ENCODE measurements at places on chromosomes 5 and 9.

DNA sequence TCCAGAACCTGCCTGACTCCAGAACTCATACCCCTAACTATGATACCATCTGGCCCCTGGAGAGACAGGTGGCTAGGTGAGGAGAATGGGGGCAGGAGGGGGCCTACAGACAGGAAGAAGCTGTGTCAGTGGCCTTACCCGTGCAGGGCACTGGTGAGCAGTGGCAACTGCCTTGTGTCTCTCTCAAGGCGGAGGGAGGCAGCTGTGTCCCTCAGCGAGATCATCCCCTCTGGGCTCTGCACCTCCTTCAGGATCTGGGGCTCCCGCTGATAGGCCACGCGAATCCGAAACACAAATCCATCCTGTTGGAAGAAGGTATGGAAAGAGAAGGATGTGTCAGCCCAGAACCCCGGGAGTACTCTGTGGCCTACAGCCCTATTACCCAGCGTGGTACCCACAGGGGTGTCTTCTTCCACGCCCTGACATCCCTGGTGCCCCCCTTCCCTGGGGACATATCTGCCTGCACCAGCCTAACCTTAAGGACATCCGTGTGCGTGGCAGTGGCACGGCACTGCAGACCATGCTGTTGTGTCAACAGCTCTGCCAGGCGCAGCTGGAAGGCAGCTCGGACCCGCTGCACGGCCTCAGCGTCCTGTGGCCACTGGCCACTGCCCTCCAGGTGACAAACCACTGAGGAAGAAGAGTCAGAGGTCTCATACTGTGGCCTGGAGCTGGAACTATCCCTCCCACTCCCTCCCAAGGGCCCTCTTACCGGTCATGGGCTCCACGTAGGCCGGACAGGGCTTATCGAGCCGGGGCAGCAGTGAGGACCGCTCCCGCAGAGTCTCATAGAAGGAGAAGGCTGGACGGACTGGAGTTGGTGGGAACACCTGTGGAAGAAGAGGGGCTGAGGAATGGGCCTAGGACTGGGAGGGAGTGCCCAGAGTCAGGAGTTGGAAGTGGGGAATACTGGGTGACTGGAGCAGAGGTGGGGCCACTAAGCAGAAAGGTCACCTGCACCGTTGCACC lies 7.8 kb downstream of the NOL6 start:
- DNase-seq: no peak

DNA sequence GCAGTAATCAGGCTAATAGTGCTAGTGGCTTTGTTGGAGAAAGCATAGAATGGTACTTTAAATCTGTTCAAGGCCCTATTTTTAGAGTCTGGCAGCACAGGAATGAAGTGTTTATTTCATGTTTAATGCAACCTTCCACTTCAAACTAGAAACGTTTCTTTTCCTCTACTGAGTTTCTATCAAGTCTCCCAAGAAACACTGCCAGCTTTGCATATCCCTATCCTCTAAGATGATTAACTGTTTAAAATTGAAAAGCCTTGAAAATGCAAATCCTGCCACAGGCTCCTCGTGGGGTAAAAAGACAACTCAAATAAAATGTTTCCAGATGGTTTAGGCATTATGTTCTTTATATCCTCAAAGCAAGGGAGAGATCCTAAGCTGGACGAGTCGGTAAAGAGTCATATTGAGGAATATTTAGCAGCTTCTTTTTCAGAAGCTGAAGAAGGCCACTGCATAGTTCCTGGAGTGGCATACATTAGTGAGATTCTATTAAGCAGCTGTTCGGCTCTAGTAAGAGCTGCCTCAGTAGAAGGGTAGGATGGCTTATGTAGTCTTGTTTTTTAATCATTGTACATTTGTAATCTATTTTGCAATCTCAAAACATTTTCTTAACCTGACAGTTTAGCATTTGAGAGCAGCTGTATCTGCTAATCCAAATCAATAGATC lies 251.2 kb downstream of the CHSY3 start:
- no peak for DNase-seq

- DNase-seq: no peak
These were observed 53.2 kb upstream of the NCS1 start for GRCh38 chr9:130118841-130119518.

DNA sequence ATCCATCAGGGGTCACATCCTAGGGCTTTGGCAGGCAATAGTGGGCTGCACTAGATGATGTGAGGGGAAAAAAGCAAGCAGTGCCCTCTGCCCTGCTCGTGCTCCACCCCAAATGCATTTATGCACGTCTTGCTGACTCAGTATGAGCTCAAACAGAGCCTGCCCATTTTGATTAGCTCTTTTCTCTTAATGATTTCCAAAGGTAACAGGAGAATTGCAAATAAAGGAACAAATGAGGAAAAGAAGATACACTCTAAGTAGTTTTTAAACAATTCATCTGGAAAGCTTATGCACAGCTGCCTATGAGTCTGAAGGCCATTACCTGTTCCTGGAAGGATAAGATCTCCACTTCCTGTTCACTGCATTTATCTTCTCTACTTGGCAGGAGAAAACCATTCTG lies 364.2 kb downstream of the TMEM232 start:
- DNase-seq: no peak

DNA sequence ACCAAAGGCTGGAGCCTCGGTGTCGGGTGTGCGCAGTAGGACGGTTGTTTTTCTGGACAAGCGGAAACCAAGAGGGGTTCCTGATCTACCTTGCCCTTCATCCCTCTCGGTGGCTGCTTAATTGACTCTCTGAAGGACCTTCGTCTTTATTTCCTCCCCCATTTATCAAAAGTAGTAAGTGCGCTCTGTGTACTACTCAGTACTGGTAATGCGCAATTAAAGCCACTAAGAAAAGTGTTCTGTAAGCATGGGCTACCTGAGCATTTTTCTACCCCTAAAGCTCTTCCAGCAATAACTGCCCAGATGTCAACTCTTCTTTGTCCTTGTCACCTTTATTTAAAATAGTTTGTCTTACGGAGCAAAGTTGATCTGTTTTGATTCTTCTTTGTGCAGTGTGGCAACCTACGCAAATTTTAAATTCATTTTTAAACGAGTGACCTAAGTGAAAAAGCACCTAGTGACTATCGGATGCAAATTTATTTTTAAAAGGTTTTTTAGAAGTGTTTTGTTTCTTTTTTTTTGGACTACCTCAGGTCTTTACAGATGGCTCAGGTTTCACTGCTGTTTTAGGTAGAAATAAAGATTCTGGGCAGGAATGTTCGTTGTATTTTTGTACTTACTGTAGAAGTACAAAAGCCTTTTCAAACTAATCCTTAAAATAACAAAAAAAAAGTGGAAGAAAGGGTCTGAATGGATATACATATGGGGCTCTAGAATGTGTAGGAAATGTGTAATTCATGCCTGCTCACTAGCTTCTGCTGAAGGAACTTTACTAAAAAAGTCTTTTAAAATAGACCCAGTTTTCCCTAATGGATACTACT lies 2.0 kb downstream of the JMY start:
- DNase-seq: no peak

DNA sequence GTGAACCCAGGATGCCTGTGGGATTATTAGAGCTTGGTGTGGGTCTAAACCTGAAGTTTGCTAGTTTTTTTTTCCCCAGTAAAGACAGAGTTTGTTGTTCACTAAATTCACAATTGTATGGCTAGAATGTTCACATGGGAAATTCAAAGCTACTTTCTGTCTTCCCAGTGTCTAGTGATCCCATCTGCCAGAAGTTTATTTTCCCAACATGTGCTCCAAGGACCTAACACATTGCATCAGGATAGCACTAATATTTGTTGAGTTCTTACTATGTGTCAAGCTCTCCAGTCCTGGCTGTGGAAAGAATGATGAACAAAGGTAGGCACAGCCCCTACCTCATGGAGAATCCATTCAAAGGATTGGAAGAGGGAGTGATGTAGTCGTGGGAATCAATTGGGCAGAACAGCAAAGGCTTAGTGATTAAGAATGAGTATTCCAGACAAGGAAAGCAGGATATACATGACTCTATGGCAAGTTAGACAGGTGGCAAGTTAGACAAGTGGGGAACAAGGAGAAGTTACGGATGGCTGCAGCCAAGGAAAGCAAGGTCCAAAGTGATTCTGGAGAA lies 521.5 kb upstream of the WWC1 start:
- no peak for DNase-seq

GRCh38 chr5:59538750-59539121 lies 354.8 kb downstream of the PDE4D start:
- DNase-seq: no peak

DNA sequence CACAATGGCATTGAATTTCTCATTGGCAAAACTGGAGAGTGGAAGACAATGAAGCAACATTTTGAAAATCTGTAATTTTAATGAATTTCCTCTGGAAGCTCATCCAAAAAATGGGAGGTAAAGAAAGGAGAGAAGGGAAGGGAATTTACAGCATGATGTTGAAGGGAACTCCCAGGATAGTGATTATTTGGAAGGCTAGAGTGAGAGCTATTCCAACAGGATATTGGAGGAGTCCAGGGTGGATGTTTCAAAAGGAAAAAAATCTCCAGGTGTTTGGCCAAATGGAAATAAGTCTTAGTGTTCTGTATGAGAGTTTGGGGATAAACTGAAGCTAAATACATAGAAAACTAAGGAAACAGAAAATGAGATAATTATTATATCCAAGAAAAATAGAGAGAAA lies 106.2 kb downstream of the IZUMO3 start:
- DNase-seq: no peak

GRCh38 chr9:134957945-134958227 lies 40.2 kb upstream of the FCN1 start:
- DNase-seq: no peak

GRCh38 chr9:105879181-105879580 lies 184.8 kb downstream of the TMEM38B start:
- DNase-seq: no peak

- DNase-seq: no peak
These were observed 149.6 kb upstream of the ATP10B start for GRCh38 chr5:161001604-161002003.

- no peak for DNase-seq
These were observed 38.0 kb upstream of the CCDC152 start for GRCh38 chr5:42718591-42718990.

DNA sequence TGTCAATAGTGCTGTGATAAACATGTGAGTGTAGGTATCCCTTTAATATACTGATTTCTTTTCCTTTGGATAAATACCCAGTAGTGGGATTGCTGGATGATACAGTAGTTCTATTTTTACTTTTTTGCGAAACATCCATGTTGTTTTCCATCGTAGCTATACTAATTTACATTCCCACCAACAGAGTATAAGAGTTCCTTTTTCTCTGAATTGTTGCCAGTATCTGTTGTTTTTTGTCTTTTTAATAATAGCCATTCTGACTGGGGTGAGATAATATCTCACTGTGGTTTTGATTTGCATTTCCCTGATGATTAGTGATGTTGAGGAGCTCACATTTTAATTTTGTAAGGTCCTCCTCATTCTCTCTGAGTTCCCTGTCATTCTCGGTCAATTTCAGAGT lies 71.1 kb upstream of the NFIL3 start:
- peak; percentile 18 for DNase-seq

DNA sequence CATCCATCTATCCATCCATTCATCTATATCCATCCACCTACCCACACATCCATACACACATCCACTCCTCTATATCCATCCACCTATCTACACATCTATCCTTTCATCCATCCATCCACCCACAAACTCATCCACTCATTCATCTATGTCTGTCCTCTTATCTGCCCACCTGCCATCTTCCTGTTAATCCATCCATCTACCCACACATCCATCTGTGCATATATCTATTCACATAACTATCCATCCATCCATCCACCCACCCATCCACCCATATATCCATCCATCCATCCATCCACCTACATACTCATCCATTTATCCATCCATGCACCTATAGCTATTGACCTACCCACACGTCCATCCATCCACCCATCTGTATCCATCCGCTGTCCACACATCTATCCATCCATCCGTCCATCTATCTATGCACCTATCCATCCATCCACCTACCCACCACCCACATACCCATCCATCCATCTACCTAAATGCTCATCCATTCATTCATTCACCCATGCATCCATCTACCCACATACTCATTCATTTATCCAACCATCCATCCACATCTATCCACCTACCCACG lies 182.1 kb upstream of the TBC1D2 start:
- DNase-seq: no peak

- no peak for DNase-seq
These were observed 11.4 kb downstream of the SHB start for GRCh38 chr9:38057416-38058195.

GRCh38 chr5:120886351-120886860 lies 422.3 kb downstream of the PRR16 start:
- no peak for DNase-seq

- no peak for DNase-seq
These were observed 70.7 kb downstream of the RFX3 start for GRCh38 chr9:3455094-3455493.

- no peak for DNase-seq
These were observed 42.7 kb downstream of the HSDL2 start for GRCh38 chr9:112422417-112423148.

DNA sequence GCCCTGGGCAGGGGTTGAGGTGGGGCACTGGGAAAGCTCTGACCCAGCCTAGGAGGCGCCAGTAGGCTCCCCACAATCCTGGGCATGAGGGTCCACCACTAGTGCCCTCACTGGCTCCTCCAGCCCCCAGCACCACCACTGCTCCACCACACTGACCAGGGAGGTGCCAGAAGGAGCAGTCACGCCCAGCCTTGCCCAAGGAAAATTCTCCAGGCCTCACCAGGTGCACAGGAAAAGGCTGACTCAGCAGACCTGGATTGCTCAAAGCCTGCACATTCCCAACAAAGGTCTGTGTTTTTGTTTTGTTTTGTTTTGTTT lies 62.9 kb downstream of the ZNF354C start:
- DNase-seq: no peak

GRCh38 chr5:148209151-148209770 lies 6.4 kb downstream of the SPINK6 start:
- no peak for DNase-seq

DNA sequence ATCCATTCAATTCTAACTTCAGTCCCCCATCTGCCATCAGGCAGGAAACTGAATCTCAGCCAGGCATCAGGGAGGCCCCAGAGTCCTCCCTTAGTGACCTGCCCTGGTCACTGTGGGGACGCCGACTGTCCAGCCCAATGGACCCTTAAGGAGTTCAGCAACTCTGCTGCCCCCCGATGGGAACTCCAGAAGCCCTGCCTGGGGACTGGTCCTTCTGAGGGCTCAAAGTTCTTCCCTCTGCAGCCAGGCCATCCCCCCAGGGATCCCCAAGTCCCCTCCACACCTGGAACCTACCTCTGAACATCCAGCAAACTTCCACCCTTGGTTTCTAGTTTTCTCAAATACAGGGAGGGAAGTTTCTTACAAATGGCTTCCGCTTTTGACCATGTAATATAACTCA lies 76.8 kb downstream of the UBE2QL1 start:
- DNase-seq: no peak
